Stimulated activated CD4-positive, alpha-beta T cell treated with anti-CD3 and anti-CD28 coated beads, Interleukin-1b, Interleukin-23, amount 100 ng/mL, for 1 hour (primary cell): ENCODE measurements at places on chromosomes 3 and 15.
A peak's percentile ranks its signal among the peaks of the same experiment; 100 is the strongest.

GRCh38 chr15:31254431-31255175 lies 72.0 kb upstream of the KLF13 start:
- DNase-seq = no peak

DNA sequence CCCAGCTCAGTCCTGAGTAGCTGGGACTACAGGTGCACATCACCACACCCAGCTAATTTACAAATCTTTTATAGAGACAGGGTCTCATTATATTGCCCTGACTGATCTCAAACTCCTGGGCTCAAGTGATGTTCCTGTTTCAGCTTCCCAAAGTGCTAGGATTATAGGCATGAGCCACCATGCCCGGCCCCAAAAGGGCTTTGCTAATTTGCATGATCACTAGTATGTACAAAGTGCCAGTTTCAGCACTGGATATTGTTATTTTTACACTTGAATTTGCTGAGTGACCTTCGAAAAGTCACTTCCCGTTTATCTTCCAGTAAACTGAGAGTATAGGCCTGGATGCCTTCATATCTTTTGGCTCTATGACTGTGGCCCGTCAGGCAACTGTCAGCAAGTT lies 12.2 kb downstream of the CLN6 start:
- DNase-seq = no peak

GRCh38 chr3:7897655-7898054 lies 604.0 kb upstream of the LMCD1 start:
- DNase-seq = no peak

- DNase-seq = no peak
Observed at GRCh38 chr15:55683376-55683775, 59.6 kb downstream of the PRTG start.

- no peak for DNase-seq
Observed at GRCh38 chr3:71078723-71079525, 504.6 kb downstream of the FOXP1 start.

- DNase-seq = no peak
Observed at GRCh38 chr15:59367022-59367451, 5.6 kb downstream of the MYO1E start.

DNA sequence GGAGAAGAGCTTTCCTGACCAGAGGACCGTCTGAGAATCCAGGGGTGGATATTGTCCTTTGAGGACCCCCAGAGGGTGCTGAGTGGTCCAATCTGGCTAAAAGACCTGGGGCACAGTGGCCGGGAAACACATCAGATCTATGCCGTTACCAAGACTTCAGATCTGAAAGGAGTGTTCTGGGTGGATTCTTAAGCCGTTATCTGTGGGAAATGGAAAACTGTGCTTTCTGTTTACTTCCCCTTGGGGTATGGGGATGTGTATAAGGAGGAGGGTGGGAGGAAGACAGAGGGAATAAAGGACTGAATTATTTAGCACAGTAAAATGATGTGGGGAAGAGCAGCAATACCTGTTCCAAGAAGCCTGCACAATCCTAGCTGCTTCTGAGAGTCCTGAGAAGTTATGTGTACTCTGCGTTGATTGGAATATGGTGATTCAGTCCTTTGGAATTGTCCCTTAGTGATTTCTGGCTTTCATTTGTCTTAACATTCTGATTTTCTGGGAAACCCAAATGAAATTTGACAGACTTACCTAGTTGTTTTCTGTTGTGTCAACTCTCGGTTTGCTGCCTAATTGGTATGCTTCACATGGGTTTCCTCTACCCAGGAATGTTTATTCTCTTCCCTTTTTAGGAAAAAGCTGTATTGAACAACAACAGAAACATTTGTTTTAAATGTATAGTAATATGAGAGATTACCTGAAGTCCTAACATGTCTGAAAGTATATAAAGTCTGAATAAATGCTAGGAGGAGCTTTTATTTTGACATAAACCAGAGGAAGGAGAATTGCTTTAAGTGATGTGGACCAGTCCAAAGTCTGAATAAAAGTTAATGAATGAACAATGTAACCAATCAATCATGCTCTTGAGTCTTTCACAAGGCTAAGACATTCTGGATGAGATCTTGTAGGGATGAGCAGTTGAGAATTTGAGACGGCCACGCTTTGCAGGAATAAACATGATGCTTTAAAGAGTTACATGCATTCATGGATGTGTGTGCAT lies 427.1 kb upstream of the C2CD4B start:
- DNase-seq = no peak

DNA sequence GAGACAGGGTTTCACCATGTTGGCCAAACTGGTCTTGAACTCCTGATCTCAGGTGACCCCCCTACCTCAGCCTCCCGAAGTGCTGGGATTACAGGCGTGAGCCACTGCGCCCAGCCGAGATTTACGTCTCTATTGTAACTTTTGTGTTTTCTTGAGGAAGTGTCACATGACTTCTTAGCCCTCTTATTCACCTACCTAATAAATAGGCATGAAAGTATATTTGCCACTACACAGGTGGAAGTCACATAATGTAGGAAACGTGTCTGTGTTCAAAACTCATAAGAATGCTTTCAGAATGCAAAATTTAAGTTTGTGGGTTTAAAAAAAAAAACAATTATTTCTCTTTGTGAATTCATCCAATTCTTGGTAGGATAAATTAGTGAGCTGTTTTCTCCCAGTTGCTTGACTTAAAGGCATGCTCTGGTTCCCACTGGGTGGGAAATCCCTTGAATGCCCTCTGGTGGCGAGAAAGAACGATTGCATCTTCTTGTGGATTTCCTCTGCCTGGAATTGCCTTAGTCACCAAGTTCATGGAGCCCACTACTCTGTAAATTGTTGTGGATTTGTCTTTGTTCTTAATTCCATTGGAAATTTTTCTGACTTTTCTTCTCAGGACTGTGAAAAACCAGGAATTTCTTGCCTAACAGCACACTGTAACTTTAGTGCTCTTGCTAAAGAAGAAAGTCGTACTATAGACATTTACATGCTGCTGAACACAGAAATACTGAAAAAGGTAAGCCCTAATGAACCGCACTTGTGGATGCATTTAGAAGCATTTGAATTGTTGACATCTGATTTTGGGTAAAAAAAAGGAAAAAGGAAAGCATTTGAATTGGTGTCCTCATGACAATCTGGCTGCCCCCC lies 82.2 kb upstream of the CTDSPL start:
- DNase-seq = no peak

- no peak for DNase-seq
Observed at GRCh38 chr3:156576651-156577348, 21.9 kb upstream of the SSR3 start.

- no peak for DNase-seq
Observed at GRCh38 chr3:101836160-101836559, 13.2 kb upstream of the NFKBIZ start.

- no peak for DNase-seq
Observed at GRCh38 chr3:48240000-48240963, 622 bp upstream of the ZNF589 start.

DNA sequence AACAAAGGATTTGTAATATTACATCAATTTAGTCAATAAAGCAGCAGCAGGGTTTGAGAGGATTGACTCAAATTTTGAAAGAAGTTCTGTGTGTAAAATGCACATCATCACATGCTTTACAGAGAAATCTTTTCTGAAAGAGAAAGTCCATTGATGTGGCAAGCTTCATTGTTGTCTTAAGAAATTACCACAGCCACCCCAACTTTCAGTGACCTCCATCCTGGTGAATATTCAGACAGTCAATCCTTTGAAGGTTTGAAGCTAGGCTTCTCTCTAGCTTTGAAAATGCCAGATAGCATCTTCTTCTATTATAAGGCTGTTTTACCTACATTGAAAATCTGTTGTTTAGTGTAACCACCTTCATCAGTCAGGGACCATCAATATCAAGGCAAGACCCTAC lies 51.8 kb upstream of the SETMAR start:
- no peak for DNase-seq

DNA sequence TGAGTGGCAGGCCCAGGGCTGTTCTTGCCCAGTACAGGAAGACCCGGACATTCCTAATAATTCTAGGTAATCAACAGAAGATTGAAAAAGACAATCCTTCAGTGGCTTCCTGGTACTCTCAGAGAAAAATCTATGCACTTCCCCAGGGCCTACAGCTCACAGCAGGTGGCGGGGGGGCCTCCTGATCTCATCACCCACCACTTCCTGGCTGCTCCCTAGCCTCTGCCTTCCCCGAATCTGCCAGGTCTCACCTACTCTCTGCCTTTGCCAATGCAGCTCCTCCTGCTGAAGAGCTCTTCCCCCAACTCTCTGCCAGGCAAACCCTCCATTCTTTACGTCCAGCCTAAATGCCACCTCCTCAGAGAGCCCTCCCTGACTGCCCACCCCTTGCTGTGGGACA lies 37.5 kb downstream of the EHD4 start:
- DNase-seq = peak; percentile 42

- DNase-seq = no peak
Observed at GRCh38 chr15:45884289-45884688, 249.5 kb downstream of the SQOR start.

DNA sequence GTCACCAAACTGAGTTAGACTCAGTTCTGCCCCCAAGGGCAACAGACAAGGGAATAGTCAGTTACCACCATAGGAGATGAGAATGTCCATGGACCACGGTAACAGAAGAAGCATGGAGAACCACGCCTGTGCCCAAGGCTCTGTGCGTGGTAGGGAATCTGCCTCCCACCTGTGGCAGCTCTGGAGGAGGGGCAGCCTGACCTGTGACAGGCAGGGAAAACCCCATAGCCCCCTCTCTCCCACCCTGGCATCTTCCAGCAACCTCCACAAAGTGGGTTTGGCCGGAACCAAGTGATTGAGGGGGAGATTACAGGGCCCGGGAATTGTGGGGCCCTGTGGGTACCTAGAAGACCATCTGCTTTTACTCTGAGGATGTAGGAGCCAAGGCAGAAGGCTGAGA lies 14.3 kb upstream of the LTF start:
- DNase-seq = no peak

- DNase-seq = no peak
Observed at GRCh38 chr3:135987661-135988060, 22.1 kb downstream of the PPP2R3A start.

GRCh38 chr3:197168606-197169005 lies 129.8 kb downstream of the DLG1 start:
- no peak for DNase-seq

GRCh38 chr3:170520996-170521395 lies 64.9 kb downstream of the SLC7A14 start:
- DNase-seq = no peak

GRCh38 chr15:66131831-66132230 lies 121.7 kb downstream of the MEGF11 start:
- DNase-seq = no peak

DNA sequence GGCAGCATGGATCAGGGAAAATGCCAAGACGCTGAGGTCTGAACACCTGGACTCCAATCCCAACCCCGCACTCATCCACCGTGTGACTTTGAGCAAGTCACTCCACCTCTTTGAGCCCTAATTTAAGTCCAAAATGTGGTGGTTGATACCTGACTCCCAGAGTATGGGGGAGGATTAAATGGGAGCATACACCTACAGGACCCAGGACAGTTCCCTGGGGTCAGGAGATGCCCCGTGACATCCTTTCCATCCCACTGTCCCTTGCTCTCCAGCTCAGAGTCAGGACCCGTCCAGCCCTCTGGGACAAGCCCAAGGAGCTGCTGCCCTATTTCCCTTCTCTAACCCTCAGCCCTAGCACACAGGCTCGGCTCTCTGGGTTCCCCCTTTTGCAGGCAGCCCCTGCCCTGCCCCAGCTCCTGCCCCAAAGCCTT lies 276.4 kb downstream of the XXYLT1 start:
- no peak for DNase-seq

DNA sequence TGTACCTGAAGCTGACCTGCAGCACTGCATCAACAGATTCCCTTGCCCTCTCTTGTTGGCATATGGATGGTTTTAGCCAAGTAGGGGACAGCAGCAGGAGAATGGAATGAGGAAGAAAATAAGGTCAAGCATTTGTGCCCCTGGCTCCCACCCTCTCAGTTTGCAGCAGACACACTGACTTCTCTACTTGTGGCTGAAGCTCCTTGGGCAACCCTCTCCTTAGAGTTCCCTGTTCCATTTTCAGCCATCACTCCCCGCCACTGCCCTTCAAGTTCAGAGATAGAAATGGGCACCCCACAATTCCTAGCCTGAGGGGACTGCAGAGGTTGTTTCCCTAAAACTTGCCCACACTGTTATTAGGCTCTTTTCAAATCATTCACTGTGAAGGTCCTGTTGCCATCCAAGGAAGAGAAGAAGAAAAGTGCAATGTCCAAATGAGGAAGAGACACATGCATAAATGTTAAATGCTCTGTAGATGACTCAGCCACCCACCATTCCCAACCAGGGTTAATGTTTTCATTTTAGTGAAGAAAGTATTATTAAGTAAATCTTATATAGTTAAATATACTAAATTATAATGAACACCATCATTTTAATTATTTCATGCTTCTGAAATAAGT lies 295.9 kb upstream of the UBE2E2 start:
- DNase-seq = no peak

- DNase-seq = no peak
Observed at GRCh38 chr15:42148808-42149492, 7.5 kb downstream of the PLA2G4F start.

DNA sequence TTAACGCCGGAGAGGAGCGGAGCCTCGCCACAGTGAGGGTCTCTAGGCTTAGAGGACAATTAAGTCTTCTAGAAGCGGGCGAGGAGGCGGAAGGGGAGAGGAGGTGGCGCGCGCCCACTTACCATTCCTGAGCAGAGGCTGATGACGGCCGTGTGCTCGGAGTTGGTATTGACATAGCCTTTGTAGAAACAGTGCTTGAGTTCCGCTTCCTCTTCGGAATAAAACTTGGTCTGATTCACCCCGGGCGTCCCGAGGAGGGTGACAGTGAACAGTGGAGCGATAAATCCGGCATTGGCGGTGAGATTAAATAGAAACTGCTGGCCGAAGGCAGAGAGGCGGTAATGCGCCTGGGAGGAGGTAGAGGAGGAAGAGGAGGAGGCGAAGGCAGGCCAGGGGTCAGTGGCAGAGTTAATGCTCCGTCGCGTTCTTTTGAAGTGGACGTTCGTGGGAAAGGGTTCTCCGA lies 1.3 kb downstream of the ADAMTS9 start:
- DNase-seq = no peak

DNA sequence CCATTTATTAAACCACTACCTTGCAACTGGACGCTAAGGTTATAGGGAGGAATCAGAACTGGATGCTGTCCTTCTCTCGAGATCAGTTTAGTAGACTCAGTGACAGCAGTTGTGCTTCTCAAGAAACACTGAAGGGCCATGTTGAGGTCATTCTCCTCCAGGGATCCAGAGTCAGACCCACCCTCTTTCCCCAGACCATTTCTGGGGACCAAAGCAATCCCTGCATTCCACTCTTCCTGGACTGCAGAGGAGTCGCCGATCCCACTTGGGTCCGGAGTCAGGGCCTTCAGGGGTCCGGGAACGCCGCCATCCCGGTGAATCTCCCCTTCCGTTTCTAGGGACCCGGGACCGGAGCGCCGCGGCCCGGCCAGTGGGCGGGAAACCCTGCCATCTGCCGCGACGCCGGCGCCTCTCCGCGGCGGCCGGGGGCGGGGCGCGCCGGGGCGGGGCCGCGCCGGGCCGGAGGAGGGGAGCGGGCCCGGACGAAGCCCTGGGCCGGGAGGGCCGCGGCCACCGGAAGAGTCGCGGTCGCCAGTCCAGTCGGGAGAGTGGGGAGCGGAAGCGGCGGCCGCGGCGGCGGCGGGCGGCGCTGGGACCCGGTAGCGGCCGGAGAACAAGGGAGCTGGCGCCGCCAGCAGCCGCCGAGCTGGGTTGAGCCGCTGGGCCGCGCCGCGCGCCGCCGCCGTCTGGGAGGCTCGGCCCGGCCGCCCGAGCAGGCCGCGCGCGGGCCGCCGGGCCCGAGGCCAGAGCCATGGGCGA lies at the start of gene DVL3:
DVL3 (plus strand) TSS at position 493 of the 759 bp plus-strand sequence; CDS start at position 752, 259 bp downstream.
- no peak for DNase-seq

- DNase-seq = no peak
Observed at GRCh38 chr3:164488893-164489292, 589.4 kb downstream of the SI start.
